Lung (tissue), 17 donors: ENCODE measurements at places on chromosomes 7 and 10.

DNA sequence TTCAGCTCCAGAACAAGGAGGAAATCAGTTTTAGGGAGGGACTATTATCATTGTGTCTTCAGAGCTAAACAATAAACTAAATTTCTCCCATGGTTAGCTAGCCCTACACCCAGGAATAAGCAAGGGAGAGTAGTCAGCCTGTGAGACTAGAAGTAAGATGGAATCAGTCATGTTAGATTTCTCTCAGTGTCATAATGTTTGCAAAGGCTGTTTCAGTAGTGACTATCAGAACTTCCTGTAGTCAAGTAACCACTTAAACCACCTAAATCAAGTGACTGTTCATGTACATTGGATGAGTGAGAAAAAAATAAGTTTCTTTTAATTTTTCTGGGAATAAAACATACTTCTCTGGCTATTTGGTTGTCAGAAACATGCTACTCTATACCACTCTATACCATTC lies 121.6 kb downstream of the KCND2 start:
- no peak for DNase-seq

DNA sequence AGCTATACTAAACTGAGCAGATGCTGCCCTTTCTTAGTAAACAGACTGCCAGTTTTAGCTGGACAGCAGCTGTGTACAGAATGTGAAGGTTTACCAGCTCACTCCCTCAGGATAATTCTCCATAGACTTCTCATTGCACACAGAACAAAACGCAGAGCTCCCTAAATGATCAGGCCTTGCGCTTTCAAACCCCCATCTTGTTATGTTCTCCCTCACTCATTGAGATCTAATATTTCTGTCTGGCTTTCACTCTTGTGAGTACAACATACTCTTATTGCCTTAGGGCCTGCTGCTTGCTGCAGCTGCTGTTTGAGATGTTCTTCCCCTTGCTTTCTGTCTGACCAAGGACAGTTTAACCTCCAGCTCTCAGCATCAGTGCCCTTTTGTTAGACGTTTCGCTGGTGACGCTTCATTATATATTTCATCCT lies 17.3 kb downstream of the VWDE start:
- no peak for DNase-seq

DNA sequence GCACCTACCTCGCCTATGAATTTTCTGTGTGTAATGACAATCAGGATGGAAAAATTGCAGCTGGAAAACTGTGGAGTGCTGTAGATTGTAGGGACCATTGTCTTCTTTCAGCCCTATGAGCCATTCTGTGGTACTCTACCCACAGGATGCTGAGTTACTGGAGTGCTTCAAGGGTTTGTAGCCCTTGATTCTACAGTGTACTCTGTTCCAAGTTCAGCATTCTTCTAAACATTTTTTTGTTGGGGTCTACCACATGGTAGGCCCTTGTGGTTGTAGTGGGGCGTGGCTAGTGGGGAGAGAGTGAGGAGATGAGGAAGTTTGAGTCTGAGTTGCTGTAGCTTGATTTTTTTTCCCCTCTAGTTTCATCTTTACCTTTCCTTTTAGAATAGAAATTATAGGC lies 33.5 kb downstream of the REEP3 start:
- DNase-seq, result no peak

DNA sequence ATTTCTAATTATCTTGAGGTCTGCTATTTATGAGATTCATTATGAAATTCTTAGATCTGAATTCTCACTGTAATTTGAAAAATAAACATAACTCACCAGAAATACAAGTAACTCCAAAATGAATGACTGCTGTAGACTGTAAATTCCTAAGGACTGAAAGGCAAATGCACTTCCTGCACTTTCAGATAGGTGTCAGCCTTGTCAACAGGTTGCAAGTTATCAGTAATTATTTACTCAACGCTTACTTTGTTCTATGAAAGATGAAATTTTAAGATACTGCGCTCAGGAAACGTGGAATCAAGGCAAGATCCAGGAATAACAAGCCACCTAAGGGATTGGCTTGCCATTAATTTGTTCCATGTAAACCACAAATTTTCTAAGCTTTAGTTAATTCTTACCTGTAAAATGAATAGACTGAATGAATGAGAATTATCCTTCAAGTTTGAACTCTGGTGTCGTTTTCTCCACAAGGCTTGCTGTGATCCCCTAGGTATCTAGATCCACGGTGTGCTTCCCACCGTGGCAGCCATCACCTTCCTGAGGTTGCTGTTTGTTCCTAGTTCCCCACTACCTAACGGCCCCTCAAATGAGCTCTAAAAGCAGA lies 12.6 kb downstream of the DHX32 start:
- DNase-seq, result peak; percentile 75

DNA sequence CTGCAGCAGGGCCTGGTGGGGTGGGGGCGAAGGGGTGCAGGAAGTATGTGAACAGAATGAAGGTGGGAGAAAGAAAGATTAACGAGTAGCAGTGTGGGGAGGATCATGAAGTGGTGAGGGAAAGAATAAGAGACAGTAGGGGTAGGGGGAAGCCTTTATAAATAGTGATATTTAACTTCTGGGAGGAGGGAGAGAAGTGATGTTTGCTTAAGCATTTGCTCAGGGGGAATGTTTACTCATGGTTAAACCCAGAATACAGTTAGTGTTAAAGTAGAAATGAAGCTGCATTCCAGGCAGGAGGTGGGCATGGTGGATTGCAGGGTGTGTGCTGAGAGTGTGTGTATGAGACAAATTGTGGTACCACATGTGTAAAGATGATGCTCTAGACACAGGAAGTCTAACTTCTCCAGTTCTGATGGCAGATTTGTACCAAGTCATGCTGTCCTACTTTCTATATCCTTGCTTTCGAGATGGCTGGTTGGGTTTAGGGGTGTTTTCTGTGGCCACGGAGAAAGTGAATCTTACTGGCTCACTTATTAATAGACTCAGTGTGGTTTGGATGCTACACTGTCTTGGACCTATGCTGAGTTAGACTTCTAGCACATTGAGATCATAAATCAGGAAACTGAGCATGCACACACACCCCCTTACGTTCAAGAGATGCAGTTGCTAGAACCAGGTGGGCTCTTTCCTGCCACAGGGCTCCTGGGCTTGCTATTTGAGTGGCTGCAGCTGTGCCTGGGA lies 10.6 kb upstream of the DNMBP start:
- DNase-seq, result peak; percentile 40

- peak; percentile 6 for DNase-seq
Observed at GRCh38 chr7:122544463-122544862, 154.5 kb downstream of the RNF133 start.

DNA sequence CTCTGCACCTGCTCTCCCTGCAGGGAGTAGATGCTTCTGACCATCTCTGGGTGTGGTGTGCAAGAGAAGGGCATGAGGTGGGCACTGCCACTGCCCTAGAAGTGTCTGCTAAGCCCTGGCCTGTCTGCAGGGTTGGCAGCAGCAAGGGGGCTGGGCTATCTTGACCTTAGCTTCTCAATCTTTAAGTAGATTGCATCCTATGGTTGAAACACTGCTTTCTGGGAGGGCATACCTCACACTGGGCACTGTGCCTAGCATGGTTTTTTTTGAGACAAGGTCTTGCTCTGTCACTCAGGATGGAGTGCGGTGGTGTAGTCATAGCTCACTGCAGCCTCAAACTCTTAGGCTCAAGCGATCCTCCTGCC lies 54.9 kb downstream of the CLIP2 start:
- no peak for DNase-seq

GRCh38 chr7:149291036-149291780 lies 29.2 kb downstream of the ZNF783 start:
- no peak for DNase-seq

DNA sequence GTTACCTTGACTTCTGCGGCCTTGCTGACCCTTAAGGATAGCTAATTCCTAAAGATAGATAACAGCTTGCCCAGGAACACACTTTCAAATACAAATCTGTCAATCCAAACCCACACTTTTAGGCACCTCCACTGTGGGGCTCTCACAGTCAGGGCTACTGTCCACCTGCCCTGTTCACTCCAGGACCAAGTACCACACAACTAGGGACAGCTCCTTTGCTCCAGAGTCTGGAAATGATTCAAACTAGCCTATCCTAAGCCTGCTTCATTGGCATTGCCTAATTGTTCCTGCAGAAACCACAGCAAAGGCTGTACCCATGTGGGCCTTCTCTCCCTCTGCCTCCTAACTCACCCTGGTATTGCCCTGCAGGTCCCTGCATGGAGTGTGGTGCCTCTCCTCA lies 538.9 kb upstream of the IGFBP3 start:
- DNase-seq, result no peak

GRCh38 chr7:134255814-134256213 lies 60.9 kb downstream of the SLC35B4 start:
- DNase-seq, result no peak
